Trophoblast cell (in vitro differentiated cells and primary cell): ENCODE measurements at places on chromosomes 13 and 19.
A peak's percentile ranks its signal among the peaks of the same experiment; 100 is the strongest.

GRCh38 chr19:36245210-36246005 lies 30.5 kb downstream of the ZNF146 start:
- DNase-seq, result peak; percentile 42

DNA sequence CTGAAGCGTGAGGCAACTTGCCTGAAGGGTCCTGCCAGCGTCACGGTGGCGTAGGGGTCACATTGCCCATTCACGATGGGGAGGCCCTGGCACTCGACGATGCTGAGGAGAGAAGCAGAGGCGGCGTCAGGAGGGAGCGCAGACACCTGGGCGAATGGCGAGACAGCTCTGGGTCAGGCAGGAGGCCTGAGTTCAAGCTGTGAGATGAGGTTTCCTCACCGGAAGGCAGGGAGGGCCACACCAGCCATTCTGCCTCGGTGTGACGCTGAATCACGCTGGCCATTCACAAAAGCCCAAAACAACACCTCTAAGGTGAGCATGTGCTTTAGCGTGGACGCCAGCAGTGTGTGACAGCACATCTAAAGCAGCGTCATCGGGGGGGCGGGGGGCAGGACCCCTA lies 54.0 kb upstream of the C13orf46 start:
- DNase-seq, result no peak

GRCh38 chr19:3142781-3143337 lies 7.0 kb downstream of the GNA15 start:
- DNase-seq, result no peak

- no peak for DNase-seq
These were observed 764.9 kb downstream of the LIG4 start for GRCh38 chr13:107450431-107450830.

GRCh38 chr13:25762281-25762680 lies 289.5 kb downstream of the SHISA2 start:
- DNase-seq, result no peak

GRCh38 chr13:29713839-29714238 lies 118.4 kb upstream of the SLC7A1 start:
- no peak for DNase-seq

- DNase-seq, result no peak
These were observed 221.9 kb downstream of the LIG4 start for GRCh38 chr13:107993239-107993949.

DNA sequence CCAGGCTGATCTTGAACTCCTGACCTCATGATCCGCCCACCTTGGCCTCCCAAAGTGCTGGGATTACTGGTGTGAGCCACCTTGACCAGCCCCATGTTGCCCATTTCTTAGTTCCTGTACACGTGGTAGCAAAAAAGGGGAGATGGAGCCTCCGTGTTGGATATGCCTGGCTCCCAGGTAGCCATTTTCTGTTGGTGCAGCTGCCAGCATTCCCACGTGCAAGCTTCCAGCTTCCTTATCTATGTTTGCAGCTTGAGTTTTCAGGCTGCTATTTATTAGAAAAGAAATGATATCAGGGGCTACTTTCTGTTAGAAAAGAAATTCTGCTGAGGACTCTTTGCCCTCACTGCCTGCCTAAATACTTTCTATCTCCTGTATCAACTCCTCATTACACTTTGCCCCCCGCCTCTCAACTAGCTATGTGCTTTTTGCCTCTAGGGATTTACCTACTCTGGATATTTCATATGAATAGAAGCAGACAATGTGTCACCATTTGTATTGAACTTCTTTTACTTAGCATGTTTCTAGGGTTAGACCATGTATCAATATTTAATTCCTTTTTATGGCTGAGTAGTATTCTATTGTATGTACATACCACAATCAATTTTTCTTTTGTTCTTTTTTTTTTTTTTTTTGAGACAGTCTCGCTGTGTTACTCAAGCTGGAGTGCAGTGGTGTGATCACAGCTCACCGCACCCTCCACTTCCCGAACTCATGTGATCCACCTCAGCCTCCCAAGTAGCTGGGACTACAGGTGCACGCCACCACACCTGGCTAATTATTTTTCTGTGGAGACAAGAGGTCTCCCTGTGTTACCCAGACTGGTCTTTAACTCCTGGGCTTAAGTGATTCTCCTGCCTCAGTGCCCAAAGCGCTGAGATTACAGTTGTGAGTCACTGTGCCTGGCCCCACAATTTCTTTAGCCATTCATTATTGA lies 3.4 kb upstream of the TMED1 start:
- no peak for DNase-seq

DNA sequence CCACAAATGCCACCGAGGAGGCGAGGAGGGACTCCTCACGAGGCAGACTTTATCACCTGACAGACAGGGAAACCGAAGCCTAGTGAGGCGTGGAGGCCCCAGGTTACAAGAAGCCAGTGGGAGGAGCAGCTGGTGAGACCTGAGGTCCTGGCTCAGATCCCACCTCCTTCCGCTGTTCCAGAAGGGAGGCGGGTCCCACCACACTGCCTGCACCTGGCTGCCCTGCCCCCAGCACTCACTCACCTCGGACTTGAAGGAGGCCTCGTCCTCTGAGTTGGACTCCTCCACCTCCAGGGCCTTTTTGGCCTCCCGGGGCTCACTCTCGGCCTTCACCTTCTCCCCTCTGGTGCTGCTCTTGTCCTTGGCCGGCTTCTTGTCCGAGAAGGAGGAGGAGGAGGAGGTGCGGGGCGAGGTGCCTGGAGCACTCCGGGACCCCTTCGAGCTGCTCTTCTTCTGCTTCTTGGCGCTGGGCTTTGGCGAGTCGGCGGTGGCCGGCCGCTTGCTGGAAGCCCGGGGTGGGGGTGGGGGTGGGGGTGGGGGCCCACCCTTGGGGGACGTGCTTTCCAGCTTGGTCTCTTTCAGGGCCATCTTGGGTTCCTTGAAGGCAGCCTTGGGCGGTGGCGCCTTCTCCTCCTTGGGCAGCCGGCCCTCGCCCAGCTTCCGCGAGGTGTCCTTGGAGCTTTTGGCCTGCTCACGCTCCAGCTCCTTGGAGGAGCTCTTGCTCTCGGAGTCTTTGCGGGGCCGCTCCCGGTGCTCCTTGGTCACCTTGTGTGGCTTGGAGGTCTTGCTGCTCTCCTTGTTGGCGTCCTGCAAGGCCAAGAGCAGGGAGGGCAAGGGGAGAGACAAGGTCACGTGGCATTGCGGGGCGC lies 57.7 kb downstream of the MLLT1 start:
- DNase-seq, result no peak

- DNase-seq, result no peak
These were observed 1.5 kb upstream of the C5AR2 start for GRCh38 chr19:47330466-47330869.

- no peak for DNase-seq
These were observed 238.2 kb downstream of the B3GLCT start for GRCh38 chr13:31437975-31438374.

DNA sequence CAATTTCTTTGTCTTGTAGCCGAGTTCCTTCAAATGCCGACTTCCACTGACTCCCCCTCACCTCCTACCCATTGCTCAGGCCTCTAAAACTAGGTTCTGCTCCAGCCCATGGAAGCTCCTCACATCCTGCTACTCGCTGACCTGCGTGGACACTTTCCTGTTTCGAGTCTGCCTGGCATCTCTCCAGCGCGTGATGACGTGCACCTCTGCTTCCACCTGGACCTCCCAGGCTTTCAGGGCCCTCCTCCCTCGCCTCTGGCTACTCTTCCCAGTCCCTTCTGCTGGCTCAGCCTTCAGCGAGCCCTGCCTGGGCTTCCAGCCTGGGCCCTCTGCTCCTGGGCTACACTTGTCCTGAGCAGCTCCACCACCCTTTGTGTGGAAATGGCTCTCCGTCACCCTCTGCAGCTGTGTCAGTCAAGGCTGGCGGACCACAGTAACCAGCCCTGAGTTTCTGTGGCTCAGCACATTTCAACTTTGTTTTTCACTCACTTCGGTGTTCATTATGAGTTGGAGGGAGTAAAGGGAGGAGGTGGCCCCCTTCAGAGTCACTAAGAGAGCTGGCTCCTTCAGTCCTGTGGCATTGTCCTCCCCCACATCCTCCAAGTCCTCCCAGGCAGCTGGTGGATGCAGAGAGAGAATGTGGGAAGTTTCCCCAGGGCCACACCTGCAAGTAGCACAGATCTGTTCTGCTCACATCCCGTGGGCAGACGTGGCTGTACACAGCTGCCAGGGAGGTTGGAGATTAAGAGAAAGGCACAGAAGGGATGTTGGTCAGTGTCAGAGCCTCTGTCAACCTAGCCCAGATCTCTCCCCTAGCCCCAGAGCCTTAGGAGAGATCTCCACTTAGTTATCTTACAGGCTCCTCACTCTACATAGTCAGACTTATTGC lies 49.4 kb downstream of the SERP2 start:
- peak; percentile 32 for DNase-seq

DNA sequence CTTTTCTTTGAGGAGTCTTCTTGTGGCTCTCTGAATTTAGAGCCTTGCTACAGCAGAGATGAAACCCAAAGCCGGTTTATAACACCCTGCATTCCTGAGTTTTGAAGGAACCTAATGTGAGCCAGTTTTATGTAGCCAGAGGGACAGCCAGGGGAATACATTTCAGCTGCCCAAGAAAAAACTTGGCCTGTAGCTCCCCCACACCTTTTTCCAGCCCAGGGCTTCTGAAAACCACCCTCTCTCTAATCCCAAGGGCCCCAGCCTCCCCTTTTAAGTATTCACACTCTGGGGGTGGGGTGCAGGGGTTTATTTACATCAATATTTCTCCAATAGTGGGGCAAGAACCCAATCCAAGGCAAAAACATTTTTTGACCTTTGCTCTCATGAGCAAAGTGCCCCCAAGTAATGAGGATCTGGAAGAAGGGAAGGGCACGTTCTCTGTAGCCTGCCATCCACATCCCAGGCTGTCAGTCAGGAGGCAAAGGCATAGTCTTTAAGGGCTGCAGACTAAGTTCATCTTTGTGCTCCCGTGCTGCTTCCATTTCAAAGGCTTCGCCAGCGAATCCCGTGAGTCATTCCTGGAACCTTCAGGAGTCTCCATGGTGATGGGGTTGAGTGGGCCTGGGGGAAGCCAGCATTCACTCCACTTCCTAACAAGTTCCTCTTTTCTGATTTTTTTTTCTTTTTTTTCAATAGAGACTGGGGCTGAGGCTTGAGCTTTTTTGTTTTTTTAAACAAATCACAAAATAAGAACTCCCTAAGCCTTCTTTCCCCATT lies 33.2 kb upstream of the MEDAG start:
- DNase-seq, result peak; percentile 11

DNA sequence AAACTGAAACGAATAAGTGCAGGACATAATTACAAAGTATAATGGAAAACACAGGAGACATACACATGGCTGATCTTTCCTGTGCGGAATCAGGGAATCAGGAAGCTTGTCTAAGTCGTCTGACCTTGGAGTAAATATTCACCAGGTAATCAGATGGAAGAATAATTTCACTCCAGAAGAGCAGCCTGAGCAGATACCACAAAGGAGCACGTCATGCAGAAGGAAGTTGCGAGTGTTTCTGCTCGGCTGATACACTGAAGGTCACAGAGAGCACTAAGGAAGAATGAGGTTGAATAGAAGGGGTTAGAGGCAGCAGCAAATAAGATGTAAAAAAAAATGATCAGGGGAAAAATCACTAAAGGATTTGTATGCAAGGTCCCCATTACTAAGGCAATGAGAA lies 122.3 kb upstream of the GPC6 start:
- DNase-seq, result no peak

GRCh38 chr13:47588676-47589075 lies 412.4 kb downstream of the SUCLA2 start:
- peak; percentile 7 for DNase-seq

GRCh38 chr13:45316338-45316737 lies 24.6 kb downstream of the TPT1 start:
- DNase-seq, result no peak

DNA sequence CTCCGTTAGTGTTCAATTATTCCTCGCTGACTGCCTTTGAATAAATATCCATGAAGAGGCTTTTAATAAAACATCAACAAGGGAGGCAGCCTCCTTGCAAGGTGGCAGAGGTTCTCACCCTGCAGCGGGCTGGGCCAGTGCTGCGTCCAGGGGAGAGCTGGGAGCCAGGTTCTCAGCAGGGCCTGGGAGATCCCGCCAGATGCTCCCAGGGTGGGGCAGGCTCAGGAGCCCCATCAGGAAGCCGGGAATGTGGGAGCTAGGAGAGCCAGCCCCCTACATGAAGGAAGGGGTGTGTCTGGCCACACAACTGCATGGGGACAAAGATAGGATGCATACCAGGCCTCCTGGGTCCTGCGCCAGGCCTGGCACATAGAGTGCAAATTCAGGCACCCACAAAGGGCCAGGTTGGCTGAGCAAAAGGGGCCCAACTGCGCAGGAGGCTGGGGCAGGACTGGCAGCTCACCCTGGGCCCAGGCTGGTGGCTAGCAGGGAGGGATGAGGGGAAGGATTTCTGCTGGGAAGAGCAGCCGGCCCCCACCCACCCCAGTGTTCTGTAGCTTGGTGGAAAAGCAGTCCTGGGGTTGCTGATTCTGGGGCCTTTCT lies 22.8 kb downstream of the VSTM2B start:
- DNase-seq, result no peak

DNA sequence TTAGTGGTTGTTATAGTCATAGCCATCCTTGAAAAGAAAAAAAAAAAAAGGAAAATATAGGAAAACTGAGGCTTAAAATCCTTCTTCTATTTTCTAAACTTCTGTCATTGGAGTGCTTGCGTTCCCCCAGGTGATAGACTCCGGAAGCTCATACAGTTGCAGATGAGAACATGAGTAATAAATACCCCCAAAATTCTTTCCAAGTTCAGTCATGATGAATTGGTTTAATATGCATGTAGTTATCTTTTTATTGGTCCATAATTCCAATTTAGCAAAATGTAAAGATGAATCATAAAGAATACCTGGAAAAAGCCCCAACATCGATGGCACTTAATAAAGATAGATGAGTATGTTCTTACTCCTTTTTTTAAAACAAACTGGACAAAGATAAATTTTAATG lies 192.3 kb downstream of the SHISA2 start:
- no peak for DNase-seq

GRCh38 chr13:43134868-43135267 lies 111.5 kb downstream of the DNAJC15 start:
- no peak for DNase-seq

DNA sequence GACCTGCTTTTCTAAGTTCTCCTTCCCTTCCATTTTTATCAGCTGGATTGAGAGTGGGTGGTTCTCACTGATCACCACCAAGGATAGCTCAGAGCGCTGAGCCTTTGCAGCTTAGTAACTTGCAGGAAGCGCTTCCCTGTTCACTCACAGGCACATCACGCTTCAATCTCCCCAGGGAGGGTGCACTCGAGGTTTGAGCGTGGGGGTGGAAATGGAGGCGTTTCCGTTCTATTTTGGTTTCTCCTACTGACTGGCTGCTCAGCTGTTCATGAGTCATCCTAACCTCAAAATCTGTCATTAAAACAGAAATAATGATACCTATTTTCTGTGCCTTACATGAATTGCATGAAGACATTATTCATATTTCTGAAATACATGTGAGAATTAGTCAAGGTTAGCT lies 292.1 kb downstream of the SPRY2 start:
- DNase-seq, result peak; percentile 50

GRCh38 chr19:45922281-45922680 lies 7.7 kb upstream of the NANOS2 start:
- DNase-seq, result peak; percentile 40

DNA sequence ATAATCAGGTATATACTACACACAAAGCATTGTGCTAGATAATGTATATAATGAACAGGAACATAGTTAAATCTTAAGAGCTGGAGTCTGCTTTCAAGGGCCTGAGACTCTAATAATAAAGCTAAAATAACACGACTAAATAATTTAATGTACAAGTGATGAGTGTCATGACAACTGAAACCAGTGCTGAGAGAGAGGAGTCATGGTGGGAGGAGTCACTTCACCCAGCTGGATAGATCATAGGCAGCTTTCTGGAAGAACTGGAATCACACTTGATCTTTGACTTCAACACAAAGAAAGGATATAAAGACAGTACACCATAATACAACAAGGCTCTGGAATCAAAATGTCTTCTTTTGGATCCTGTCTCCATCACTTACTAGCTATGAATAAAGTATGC lies 7.1 kb downstream of the RBM26 start:
- DNase-seq, result no peak
